Activated naive CD4-positive, alpha-beta T cell treated with Interleukin-2 at 50 U/mL for 16 hours (primary cell): ENCODE measurements at places on chromosomes 11 and 22.

GRCh38 chr11:116240710-116241109 lies 532.1 kb downstream of the BUD13 start:
- no peak for DNase-seq

DNA sequence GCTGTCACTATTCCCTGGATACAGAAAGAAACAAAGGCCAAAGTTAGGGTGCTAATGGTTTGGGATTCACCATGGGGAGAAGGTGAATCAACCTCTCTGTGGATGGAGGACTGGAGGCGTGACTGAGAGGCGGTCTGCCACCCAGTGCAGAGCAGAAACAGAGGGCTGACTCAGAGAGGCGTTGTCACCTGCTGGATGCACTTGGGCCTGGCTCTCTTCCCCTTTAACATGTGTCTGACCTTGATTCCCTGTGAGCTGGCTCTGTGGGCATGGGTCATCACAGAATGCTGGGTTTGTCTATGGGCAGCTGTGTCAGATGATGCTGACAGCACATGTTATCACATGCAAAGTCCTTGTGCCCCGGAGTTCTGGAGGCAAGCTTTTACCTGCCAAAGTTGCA lies 75.9 kb downstream of the LDLRAD3 start:
- no peak for DNase-seq

- DNase-seq: no peak
These were observed 9.9 kb downstream of the CCND1 start for GRCh38 chr11:69650832-69651344.

DNA sequence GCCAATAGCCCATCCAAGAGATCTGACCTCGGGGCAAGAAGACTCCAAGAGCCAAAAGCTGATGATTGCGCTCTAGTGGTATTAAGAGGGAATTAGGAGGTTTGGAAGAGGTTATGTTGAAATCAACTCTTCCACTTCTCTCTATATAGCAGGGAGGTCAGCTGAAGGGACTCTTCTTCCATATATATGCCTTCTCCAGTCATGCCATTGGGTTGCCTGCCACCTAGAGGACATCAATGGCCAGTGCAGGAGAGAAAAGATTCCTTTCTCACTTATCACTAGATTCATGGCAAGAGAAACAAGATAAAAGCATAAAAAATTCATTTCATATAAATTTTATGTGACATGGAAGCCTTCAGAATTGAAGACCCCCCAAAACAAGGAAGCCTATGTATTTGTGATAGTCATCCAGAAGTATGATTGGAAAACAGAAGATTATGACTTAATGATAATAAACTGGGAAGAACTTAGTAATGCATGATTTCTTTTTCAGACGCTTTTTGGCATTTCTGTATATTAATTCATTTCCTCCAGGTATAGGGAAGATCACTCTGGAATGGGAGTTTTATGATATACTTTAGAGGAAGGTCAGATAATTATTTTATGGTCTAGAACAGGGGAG lies 435.1 kb upstream of the DDI1 start:
- peak; percentile 9 for DNase-seq

GRCh38 chr11:122176651-122177050 lies 60.6 kb upstream of the BLID start:
- DNase-seq: no peak

GRCh38 chr11:1515082-1516060 lies 28.8 kb upstream of the MOB2 start:
- DNase-seq: peak; percentile 79

DNA sequence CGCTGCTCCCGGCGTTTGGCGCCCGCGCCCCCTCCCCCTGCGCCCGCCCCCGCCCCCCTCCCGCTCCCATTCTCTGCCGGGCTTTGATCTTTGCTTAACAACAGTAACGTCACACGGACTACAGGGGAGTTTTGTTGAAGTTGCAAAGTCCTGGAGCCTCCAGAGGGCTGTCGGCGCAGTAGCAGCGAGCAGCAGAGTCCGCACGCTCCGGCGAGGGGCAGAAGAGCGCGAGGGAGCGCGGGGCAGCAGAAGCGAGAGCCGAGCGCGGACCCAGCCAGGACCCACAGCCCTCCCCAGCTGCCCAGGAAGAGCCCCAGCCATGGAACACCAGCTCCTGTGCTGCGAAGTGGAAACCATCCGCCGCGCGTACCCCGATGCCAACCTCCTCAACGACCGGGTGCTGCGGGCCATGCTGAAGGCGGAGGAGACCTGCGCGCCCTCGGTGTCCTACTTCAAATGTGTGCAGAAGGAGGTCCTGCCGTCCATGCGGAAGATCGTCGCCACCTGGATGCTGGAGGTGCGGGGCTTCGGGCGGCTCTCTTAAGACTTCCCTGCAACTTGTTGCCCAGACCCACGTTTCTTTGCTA lies at the start of gene CCND1:
Gene CCND1 (plus strand): TSS at position 162 of the 587 bp plus-strand sequence. CDS start 158 bp downstream, at position 320.
- DNase-seq: peak; percentile 45

DNA sequence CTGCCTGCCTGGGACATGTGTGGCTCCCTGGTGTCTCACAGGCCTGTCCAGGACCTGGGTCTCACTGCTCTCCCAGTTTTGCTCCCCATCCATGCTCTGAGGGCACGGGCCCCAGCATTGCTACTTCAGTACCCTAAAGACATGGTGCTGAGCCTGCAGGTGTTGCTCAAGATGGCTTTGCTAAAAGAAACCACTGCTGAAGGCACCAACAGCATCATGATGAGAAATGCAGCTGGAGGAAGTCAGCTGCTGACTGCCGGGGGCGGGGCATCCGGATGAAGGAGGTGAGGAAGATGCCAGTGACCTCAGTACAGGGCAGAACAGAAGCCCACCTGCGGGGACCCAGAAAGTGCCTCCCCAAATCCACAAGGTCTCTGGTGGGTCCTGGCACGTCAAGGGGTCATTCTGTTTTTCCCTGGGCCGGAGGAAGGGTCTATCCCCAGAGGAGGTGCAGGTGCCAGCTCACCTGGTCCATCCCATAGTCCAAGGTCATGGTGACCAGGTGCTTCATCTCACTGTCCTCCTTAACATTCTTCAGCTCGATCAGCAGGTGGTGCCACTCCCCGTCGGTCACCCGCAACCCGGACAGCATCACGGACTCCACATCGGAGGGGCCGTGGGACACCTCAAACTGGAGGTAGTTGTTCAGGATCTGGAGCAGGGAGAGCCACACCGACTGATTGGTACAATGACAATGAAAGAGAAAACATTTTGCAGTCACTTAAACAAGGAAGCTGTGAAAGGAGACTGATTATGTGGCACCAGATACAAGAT lies 63.9 kb downstream of the TRMU start:
- no peak for DNase-seq

DNA sequence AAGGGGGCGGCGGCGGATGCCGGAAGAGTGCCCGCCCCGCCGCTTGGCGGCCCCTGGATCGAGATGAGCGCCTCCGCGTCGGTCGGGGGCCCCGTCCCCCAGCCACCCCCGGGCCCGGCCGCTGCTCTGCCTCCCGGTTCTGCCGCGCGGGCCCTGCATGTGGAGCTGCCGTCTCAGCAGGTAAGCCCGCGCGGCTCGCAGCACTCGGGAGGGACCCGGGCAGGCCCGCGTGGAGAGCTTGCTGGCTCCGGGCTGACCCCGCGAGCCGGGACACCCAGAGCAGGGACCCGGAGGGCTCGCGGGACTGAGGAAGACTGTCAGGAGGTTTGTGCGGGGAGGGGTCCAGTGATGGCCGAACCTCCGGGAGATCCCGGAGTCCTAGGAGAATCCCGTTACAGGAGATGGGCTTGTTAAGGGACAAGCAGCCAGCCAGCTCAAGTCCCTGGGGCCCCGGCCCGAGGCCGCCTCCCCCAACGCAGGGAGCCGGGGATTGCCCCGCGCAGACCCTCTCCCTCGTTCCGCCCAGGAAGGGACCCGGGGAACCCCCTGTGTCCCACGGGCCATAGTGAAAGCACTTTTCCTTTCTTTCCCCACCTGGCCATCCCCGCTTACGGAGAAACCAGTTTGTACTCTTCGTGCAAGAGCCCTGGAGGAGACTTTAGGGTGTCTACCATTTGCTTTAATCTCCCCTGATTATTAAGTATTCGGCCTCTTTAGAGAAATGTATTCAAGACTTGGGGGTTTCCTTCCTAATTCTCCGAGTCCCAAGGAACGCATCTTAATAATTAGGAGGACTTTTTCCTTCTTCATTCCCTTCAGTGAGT lies 547 bp downstream of the UVRAG start:
- peak; percentile 50 for DNase-seq

DNA sequence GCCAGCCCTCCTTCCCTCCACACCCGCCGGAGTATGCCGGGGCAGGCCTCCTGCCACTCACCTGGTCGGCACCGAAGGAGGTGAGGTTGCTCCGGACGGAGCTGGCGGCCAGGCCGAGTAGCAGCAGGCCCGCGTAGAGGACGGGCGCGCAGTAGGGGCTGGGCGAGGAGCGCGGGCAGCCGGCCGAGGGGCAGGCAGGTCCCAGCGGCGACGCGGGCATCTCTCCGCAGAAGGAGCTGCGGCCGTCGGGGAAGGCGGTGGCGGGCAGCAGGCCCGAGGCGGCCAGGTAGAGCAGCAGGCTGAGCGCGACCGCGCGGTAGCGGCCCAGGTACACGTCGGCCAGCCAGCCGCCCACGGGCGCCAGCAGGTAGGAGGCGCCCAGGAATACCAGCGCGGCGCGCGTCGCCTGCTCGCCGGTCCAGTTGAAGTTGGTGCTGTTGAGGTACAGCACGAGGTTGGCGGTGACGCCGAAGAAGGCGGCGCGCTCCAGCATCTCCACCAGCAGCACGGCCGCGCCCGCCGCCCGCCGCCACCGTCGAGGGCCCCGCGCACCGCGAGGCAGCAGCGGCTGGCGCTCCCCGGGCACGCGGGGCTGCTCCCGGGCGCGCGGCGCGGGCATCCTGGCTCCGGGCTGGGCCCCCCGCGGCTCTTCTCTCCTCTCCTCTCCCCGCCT lies 907 bp downstream of the SLC15A3 start:
- peak; percentile 26 for DNase-seq

GRCh38 chr11:66956689-66957290 lies 1.4 kb downstream of the PC start:
- DNase-seq: no peak

DNA sequence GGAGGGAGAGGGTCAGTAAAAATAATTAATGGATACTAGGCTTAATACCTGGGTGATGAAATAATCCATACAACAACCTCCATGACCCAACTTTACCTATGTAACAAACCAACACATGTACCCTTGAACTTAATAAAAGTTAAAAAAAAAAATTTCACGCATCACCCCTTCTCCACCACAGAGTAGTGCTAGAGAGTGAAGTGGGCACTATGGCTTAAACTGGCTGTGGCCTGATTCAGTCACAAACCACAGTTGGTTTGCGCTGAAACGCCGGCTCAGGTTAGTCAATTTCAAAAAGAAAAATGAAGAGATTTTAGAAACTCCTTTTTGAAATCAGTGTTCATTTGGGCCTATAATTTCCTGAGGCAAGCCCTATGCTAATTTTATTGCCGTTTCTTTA lies 144.3 kb downstream of the TRPC6 start:
- no peak for DNase-seq

- DNase-seq: peak; percentile 52
These were observed 16.6 kb upstream of the SPTBN2 start for GRCh38 chr11:66745356-66746235.

DNA sequence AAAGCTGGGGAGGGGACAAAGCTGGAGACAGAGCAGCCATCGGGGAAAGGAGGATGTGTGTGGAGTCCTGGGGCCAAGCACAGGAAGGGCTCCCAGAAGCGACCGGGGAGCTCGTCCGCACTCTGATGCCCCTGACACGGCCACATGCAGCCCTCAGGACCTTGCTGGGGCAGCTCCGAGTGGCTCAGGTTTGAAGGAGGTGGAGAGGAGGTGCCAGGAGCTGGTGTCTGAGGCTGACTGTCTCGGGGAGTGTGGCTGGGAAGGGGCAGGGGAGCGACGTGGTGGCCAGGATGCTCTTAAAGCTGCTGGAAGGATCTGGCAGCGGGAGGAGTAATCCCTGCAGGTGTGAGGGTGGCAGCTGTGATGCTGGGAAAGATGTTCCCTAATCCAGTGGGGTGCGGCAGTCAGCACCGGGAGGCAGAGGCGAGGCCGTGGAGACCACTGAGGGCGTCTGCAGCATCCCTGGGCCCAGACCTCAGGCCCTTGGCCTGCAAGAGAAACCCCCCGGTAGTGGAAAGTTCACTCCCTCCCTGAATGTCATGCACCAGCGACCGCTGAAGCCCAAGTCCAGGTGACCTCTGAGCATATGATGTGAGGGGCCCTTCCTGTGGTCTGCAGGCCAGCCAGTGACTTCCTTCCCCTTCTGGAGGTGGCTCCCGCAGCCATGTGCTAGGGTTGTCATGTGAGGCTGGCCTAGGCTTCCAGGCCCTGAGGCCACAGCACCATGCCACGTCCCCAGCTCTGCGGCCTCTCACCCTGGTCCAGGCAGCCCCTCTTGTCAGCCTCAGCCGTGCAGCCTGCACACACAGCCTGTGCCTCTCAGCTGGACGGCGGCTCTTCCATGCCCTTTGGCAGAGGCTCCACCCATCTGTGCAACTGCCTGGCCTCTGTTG lies 17.2 kb upstream of the CTSD start:
- no peak for DNase-seq

DNA sequence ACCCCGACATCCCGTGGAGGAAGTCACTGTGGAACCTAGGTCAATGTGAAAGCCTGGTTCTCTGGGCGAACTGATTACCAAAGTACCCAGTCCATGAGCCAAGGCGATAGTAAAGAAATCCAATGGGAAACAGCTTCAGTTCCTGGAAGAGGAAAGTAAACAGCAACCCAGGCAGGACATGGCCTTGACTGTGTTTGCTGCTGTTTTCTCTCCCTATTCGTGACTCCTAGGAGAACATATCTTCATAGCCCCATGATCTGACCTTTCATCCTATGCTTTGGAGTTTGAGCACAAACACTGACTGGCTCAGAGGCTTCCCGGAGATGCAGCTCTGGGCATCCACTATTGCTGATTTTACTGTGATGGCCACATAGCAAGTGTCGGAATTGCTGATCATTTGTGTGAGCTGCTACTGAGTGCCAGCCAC lies 45.1 kb downstream of the LRFN4 start:
- no peak for DNase-seq
